AG09319 (cell line): ENCODE measurements at places on chromosomes 2 and 18.
A peak's percentile ranks its signal among the peaks of the same experiment; 100 is the strongest.

DNA sequence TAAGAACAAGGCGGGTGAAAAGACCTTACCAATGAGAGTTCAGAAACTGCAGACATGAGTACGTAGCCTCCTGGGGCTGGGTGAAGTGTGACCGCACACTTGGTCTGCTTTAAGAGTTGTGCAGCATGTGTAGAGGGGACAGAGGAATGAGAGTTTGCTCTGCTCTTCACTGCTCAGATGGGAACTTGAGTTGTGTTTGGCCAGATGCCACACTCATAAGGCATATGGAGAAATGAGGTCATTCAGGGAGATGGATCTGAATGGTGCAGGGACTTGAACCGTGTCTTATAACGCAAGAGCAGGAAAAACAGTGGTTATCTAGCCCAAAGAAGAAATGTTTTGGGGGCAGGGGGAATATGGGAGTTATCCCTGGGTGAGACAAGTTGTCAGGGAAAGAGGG is 273.8 kb upstream of the LYPD1 start:
- DNase-seq, result no peak

- DNase-seq, result peak; percentile 69
These were observed 12.7 kb downstream of the KDM3A start for GRCh38 chr2:86453836-86454235.

DNA sequence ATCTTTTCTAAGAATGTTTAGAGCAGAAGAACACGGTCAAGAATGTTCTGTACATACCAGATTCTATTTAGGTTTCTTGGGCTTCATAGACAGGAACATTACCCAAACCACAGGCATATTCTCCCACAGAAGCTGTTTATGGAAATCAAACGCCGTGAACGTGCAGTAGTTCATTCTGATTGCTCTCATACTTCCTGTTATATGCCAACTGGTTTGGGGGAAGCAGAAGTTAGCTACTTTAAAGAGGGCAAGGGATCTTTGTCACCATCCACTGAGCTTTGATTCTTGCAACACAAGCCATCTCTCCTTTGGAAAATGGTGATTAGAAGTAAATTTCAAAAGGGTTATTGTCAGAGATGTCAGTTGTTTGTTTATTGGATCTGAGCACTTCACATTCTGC is 182.2 kb upstream of the NRP2 start:
- no peak for DNase-seq

DNA sequence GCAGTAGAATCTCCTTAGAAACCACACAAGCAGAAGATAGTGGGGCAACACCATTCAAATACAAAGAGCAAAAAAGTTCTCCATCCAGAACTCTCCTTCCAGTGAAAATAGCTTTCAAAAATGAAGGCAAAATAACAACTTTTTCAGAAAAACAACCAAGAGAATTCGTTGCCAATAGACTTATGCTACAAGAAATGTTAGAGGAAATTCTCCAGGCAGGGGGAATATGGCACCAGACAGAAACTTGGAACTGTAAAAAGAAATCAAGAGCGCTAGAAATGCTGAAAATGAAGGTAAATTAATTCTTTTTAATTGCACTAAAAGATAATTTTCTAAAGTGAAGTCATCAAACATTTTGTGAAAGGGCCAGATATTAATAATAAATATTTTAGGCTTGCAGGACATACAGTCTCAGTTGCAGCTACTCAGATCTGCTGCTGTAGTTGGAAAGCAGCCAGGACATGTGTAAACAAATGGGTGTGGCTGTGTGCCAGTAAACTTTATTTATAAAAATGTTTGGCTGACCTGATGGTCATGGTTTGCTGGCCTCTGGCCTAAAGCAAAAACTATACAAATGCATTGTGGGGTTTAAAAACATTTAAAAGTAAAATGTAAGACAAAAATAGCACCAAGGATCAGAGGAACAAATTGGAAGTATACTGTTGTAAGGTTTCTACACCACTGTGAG is 73.7 kb upstream of the TGFA start:
- DNase-seq, result no peak

GRCh38 chr2:37570773-37571586 is 100.5 kb downstream of the CDC42EP3 start:
- no peak for DNase-seq

DNA sequence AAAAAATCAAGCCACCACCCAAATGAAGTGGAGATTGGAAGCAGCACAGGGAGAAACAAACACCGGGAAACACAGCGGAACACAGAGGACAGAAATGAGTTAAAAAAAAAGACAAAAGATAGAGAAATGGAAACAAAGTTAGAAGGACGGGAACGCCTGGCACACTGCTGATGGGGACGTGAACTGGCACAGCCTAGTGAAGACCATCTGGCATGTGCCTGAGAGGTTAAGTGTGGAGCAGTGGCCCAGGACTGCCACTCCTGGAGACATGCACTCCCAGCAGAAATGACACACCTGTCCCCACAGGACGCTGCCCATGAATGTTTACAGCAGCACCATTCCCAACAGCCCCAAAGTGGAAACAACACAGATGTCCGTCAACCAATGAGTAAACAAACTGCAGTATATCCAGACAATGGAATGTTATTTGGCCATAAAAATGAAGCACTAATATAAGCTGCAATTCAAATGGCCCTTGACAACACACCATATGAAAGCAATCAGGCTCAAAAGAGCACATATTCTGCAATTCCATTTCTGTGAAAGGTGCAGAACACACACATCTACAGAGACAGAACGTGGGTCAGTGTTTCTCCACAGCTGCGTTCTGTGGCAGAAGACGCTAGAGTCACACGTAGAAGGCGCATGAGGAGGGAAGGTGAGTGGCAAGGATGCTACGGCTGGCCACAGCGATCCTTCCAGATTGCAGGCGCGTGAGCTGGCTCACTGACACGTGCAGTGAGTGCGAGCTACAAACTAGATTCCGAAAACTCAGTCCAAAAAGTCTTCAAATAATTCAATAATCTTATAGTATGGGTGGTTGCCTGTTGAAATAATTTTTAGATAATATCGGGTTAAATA is 24.6 kb downstream of the THAP4 start:
- peak; percentile 43 for DNase-seq

DNA sequence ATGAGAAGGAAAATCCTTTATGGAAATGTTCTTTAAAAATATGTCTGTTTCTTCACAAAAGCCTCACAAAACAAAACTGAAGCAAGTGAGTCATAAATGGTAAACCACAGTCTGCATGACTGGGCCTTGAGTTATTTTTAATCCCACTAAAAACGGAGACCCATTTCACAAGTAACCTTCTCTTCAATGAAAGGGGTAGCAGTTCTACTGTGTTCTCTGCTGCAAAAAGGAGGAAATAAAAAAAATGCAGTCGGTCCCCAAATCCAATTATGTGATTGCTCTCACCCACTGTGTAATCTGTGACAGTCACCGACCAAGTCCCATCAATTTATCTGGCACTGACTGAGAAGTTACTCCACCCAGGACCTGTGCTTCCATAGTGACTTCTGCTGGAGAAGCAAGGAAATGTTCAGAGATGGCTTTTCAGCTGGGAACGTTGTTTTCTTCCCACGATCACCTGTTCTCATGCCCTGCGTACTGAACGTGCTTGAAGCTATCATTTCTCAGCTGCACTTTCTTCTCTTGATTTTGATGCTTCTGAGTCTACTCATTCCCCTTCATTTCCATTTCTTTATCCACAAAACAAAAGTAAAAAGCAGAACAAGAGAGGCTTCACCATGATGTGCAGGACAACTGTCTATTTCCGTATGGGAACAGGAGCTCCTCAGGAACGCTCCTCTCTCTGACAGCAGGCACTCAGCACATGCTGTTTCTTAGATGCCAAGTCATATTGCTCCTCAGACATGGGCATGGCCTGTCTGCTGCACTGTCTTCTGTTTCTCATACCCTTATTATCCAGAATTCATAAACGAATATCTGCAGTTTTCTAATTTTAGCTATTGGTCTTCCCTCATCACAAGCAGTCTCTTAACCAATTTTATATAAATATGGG is 80.0 kb upstream of the TMEM200C start:
- DNase-seq, result peak; percentile 16

DNA sequence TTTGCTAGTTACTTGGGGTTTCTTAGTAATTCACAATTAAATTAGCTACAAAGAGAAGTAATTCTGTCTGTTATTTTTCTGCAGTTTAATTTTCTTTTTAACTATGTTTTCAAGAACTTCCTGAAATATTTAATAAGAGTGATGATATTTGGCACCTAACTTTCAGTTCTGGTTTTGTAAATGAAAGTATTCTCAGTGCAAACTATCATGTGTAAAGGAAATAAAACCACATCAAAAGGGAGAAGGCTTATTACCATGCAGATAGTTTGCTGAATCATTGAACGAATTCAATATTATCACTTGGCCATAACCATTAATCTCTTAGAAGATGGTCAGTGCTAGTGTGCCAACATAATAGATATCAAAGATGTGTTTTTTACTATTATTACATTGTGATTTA is 29.2 kb downstream of the DYTN start:
- DNase-seq, result no peak

DNA sequence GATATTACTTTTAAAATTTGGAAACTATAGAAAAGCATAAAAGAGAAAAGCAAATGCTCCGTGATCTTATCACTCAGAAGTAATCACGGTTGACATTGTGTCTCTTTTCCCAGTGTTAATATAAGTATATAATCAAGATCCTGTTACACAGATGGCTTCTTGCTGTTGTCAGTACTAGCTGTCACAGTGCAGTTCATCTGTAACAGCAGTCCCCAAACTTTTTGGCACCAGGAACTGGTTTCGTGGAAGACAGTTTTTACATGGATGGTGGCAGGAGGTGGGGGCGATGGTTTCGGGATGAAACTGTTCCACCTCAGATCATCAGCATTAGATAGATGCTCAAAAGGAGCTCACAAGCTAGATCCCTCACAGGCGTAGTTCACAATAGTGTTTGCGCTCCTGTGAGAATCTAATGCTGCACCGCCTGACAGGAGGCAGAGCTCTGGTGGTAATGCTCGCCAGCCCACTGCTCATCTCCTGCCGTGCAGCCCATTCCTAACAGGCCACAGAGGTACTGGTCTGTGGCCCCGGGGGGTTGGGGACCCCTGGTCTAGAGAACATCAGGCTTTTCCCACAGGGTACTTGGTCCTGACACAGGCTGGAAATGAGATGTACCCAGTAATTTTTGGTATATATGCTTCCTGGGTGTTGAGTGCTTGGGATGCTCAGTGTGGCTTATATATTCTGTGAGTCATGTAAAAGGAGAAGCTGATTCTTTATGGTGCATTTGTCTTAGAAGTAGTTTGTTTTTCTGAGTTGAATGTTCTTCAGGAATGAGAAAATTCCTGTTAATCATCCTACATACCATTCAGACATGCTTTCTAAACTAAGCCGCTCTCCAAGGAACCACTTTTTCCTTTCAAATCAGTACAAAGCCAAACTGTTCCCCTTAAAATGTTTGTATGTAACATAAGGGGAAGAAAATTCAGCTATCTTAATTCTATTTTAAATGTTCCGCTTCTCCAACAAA is 121.8 kb downstream of the NCK2 start:
- DNase-seq, result no peak

GRCh38 chr2:124678043-124678442 is 653.0 kb downstream of the CNTNAP5 start:
- DNase-seq, result no peak

DNA sequence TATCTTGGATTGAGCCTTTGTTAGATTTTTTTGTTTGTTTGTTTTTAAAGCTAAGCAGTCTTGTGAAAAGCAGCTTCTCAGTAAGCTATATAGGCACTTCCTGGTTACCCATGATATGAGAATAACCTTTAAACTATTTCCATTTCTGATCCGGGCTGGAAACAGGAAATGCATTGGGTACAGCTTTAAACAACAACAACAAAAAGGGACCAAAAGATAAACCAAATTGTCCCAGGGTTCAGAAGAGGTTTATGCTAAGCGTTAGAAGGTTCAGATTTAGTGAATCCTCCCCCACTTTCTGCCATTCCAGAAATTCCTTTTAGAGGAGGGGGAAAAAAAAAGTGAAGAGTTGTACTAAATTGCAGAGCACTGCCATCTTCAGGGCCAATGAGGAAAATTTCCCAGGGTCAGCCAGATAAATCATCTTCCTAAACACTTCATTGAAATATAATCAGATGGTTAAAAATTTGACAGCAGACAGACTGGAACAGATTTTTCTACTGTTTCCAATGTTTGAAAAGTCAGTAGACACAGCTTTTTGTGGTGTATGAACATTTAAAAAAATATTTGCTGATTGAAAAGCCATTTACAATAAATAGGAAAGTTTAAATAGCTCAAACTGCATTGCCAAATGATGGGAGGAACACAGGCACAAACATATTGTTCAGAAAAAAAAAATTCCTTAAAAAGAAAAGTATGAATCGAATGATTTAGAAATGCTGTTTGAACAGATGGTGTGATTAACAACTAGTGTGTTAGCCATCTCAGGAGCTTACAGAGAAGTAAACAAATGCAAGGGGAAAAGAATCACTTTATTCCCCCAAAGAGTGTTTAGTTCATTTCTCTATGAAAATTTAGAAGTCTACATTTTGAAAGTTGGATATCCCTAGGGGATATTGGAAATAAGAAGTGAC is 189.9 kb upstream of the TANK start:
- peak; percentile 77 for DNase-seq

DNA sequence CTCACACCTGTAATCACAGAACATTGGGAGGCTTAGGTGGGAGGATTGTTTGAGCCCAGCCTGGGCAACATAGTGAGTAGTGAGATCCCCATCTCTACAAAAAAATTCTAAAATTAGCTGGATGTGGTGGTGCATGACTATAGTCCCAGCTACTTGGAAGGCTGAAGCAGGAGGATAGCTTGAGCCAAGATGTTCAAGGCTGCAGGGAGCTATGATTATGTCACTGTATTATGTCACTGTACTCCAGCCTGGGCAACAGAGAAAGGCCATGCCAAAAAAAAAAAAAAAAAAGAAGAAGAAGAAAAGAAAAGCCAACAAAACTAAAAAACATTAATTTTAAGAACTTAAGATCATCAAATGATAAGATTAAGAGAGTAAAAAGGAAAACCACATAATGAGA is 17.4 kb upstream of the NCOA1 start:
- no peak for DNase-seq

GRCh38 chr2:27831279-27832050 is 58.7 kb downstream of the RBKS start:
- DNase-seq, result no peak

- no peak for DNase-seq
These were observed 37.0 kb upstream of the IGFBP5 start for GRCh38 chr2:216732334-216732733.
